ENCODE measurements at places on chromosomes 3 and 15.

GRCh38 chr3:72171946-72172345 is 387.0 kb upstream of the PROK2 start:
- no peak for DNase-seq

- DNase-seq, result no peak
Measured at GRCh38 chr3:46824211-46824970, 38.9 kb downstream of the MYL3 start.

GRCh38 chr3:181860235-181860634 is 148.5 kb downstream of the SOX2 start:
- DNase-seq, result no peak

DNA sequence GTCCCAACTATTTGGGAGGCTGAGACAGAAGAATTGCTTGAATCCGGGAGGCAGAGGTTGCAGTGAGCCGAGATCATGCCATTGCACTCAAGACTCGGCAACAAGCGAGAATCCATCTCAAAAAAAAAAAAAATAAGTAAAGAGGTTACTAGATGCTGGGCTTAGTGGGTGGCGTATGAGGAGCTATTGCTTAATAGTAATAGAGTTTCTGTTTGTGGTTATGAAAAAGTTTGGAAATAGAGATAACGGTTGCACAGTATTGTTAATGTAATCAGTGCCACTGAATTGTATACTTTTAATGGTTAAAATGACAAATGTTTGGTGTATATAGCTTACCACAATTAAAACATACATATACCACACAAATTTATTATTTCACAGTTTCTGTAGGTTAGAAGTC is 14.7 kb upstream of the HHATL start:
- no peak for DNase-seq

- no peak for DNase-seq
Measured at GRCh38 chr3:79517766-79518413, 249.9 kb downstream of the ROBO1 start.

- no peak for DNase-seq
Measured at GRCh38 chr3:45510519-45510918, 84.0 kb upstream of the LIMD1 start.

GRCh38 chr15:25090073-25090733 is 135.4 kb downstream of the SNRPN start:
- DNase-seq, result no peak

DNA sequence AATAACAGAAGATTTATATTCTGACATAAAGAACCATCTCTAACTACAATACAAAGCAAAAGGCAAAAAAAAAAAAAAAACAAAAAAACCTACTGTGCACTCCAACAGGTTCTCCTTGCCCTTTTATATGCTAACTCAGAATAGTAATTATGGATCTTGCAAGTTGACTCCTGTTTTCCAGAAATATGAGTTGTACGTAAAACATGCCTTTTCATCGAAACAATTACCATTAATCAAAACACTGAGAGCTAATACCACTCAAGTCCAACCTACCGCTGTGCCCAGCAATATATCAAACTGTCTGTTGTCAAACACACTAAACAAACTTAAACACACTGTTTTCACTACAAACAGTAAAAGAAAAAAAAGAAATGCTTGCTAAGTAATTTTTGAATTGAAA is 389.8 kb downstream of the TBC1D5 start:
- DNase-seq, result no peak

- DNase-seq, result no peak
Measured at GRCh38 chr3:194537732-194538247, 51.0 kb upstream of the ATP13A3 start.

DNA sequence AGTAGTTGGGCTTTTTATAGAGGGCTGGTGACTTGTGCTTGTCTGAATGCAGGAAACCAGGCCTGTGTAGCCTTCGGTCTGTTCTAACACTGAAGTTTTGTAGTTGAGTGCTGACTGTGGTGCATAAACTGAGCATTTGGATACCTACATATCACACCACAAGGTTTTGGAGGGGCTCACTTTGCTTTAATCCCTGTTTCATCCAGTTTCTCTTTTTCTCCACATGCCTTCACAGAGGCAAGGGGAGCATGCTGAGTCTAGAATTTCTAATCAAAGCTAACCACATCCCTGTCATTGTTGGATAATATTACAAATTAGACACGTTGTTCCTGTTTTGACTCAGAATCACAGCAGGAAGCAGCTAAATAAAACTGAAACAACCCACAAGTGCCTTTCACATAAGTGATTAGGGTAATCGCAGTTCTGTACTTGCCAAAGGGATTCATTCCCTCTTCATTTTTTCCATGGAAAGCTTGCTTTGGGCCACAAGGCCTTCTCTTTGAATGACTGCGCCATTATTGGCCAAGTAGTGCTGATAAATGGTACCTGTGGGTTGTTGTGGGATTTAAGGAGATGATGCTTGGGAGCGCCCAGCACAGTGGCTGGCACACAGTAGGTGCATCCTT is 48.9 kb downstream of the TGFBR2 start:
- no peak for DNase-seq

- no peak for DNase-seq
Measured at GRCh38 chr3:48881006-48881405, 17.7 kb downstream of the SLC25A20 start.

DNA sequence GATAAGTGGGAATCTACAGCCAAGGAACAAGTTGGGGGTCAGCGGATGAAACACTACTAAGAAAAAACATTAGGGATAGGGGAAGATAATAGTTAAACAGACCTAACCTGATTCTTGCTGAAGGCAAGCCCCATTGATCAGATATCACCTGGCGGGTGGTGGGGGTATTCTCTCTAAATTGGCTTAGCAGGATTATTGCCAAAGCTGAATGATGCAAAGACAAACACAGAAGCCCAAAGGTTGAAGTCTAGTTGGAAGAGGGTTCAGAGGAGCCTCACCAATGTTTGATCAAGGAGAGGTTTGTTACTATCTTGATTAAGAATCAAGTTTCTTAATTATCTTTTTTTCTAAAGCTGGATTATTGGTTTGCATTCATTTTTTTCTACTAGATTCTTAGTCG is 371.9 kb upstream of the CNTN4 start:
- DNase-seq, result no peak

- DNase-seq, result no peak
Measured at GRCh38 chr3:73473181-73473897, 151.4 kb downstream of the PDZRN3 start.

DNA sequence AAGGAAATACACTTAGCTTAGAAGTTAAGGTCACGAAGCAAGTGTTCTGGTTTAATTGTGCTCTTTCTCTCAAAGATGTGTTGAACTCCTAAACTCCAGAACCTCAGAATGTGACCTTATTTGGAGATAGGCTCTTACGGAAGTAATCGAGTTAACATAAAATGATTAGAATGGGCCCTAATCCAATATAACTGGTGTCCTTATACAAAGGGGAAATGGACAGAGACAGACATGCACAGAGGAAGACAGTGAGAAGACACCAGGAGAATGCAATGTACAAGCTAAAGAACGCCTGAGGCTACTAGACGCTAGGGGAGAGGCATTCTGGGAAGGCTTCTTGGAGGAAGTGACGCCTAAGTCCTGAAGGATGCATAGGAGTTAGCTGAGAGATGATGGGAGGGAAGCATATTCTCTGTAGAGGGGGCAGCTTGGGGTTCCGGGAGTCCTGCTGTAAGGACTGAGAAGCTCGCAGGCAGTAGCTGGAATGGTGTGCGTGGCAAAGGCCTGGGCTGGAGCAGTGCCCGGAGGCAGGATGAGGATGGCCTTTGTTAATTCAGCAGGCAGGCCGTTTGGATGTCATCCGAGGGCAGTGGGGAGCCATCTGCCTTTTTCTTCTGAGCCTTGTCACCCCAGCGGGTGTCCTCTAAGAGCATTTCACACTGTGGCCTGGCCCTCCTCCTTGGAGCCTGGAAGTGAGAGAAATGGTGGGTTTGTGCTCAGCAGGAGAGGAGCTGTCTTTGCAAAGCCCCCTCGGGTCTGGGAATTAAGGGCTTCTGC is 513.4 kb downstream of the SHQ1 start:
- DNase-seq, result no peak

Measured in stimulated activated CD4-positive, alpha-beta T cell treated with anti-CD3 and anti-CD28 coated beads, Interleukin-15, amount 100 ng/mL, for 48 hours (primary cell).